ENCODE measurements at places on chromosomes 1 and 21.

- DNase-seq, result no peak
Measured at GRCh38 chr1:84479998-84480397, 932 bp downstream of the RPF1 start.

DNA sequence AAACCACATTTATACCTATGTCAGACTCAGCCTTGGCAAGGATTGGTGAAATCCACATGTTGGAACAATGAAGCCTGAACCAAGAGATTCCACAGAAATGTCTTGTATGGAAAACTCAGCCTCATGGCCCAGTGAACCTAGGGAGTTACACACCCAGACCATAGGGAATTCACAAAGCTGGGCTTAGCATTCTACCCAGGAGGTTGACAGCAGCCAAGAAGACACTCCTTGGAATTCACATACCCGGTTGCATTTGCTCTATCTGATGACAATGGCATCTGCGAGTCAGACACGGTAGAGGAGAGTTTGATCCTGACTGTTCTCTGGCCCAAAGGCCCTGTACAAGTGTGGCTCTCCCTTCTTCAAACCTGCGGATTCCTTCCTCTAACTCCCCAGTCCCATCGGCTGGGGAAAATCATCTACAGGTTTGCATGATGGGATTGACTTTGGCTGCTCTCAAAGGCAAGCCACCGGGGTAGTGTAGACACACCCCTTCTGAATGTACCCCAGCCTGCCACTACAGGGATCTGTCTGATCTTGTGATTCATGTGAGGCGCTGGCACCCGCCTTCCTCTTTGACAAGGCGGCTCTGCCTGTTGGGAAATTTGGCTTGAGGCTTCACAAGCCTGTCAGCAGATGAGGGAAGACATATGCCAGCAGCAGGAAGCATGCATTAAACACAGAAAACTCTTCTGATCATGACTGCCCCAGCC, 297.3 kb upstream of the KAZN start:
- DNase-seq, result no peak

DNA sequence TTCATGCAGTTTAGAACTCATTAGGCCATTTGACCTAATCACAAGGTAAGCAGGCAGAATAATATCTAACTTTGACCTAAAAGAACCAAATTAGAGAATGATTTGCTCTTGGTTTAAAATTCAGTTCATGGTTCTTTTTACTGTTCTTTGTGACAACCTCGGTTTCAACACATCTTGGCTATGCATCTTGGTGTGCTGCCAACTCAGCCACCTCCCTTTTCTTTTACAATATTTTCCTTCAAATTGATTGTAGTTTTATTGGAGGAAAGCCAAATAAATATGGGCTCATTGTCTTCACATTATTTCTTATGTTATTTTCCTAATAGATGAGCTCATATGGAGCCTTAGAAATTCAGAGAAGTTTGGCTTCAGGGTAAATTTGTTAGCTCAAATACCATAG, 338.3 kb downstream of the SIPA1L2 start:
- no peak for DNase-seq

GRCh38 chr1:201561601-201562000, 22.7 kb downstream of the NAV1 start:
- no peak for DNase-seq

- no peak for DNase-seq
Measured at GRCh38 chr1:213767683-213768082, 220.1 kb upstream of the PROX1 start.

DNA sequence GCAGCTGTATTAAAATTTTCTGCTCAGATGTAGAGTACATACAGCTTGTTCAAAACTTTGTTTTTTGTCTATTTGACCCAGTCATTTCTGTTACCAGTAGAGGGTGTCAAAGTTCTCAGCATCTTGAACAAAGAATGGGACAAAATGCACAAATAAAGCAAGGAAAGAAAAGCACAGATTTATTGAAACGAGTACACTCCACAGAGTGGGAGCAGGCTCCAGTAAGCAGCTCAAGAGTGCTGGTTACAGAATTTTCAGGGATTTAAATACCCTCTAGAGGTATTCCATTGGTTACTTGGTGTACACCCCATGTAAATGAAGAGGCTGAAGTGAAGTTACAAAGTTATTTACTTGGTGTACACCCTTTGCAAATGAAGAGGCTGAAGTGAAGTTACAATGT, 8.9 kb upstream of the PRMT6 start:
- DNase-seq, result no peak
